ENCODE measurements at places on chromosomes 3 and 15.

DNA sequence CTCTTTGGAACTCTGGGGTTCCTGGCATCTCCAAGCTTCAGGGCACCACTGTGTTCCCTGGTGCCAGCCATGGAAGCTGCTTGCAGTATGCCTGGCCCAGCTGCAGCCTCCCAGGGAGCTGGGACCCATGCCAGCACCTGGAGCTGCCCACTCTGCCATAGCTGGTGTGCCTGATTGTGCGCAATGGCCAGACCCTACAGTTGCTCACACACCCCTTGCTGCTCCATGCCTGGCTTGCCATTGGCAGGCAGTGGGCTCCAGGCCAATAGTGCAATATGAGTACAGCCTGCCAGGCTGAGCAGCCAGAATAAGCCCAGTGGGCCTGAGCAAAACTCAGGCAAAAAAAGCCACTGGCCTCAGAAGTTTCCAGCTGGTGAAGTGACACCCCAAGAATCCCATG lies 43.8 kb upstream of the LRRFIP2 start:
- no peaks in the 10 kb centered on the region for H3K36me3 ChIP-seq
- no peak overlapping the region for H3K4me3 ChIP-seq
- no peak for DNase-seq
- peaks cover 7% of the 10 kb centered on the region for H3K4me1 ChIP-seq
- peaks cover 10% of the 10 kb centered on the region for H3K27me3 ChIP-seq

GRCh38 chr3:49454458-49454857 lies 15.6 kb upstream of the DAG1 start:
- no peak for DNase-seq
- peaks cover 12% of the 10 kb centered on the region for H3K4me1 ChIP-seq
- no peak overlapping the region for H3K4me3 ChIP-seq
- no peaks in the 10 kb centered on the region for H3K27me3 ChIP-seq
- H3K36me3 ChIP-seq: no peaks in the 10 kb centered on the region

DNA sequence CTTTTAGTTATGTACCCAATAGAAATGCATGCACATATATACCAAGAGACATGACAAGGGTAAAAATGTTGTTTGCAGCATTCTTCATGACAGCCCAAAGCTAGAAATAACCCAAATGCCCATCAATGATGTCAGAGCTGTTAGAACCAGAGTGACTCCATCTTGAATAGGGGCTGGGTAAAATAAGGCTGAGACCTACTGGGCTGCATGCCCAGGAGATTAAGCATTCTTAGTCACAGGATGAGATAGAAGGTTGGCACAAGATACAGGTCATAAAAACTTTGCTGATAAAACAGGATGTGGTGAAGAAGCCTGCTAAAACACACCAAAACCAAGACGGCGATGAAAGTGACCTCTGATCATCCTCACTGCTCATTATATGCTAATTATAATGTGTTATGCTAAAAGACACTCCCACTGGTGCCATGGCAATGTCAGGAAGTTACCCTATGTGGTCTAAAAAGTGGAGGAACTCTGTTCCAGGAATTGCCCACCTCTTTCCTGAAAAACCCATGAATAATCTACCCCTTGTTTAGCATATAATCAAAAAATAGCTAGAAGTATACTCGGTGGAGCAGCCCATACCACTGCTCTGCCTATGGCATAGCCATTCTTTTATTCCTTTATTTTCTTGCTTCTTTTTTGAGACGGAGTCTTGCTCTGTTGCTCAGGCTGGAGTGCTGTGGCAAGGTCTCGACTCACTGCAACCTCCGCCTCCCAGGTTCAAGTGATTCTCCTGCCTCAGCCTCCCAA lies 32.9 kb downstream of the ZBTB11 start:
- no peaks in the 10 kb centered on the region for H3K27me3 ChIP-seq
- peaks cover 8% of the 10 kb centered on the region for H3K4me1 ChIP-seq
- H3K4me3 ChIP-seq: no peak overlapping the region
- H3K27ac ChIP-seq: no peak overlapping the region

DNA sequence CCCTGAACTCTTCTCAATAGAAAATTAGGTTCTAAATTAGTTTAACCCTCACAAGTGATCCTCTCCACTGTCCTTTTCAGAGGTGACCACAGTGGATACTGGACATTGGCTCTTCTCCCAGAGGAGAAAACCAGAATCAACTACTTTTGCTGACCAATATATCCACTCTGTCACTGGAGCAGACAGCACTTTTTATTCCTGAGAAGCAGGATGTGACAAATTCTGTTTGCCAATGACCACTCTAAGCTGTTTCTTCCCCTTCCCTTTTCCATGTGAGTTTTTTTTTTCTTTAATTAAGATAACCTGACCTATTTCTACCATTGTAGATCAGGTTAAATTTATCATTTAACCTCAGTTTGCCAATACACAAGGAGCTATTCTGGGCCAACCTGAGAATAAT lies 79.7 kb upstream of the ZNF280D start:
- H3K4me1 ChIP-seq: peaks cover 12% of the 10 kb centered on the region
- H3K27me3 ChIP-seq: peaks cover 3% of the 10 kb centered on the region
- H3K4me3 ChIP-seq: no peak overlapping the region
- H3K27ac ChIP-seq: no peak overlapping the region

- peak within 1 kb of the TSS; percentile 80 for H3K27ac ChIP-seq
- peak within 1 kb of the TSS; percentile 76 for H3K4me3 ChIP-seq
- peak; percentile 70 for DNase-seq
- peaks cover 26% of the 10 kb centered on the region for H3K4me1 ChIP-seq
These were observed at the start of gene TMED3 for GRCh38 chr15:79310985-79311900. TMED3 (plus strand) TSS chr15:79311112; CDS start chr15:79311250, 138 bp downstream.

DNA sequence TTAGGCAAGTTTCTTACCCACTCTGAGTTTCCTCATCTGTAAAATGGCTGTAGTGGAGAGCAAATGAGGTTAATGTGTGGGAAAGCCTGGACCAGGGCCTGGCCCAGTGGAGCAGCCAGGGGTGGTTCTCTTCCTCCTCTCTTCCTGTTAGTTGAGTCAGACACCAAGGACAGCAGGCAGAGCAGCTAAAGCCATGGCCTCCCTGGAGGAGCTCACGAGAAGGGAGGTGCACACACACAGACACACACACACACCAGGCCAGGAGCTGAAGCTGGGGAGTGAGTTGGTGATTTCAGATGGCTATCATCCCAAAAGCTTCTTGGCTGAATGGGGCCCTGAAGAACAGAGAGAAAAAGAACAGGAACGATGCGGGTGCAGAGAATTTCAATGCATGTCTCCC lies 33.2 kb upstream of the TSPAN3 start:
- H3K36me3 ChIP-seq: no peaks in the 10 kb centered on the region
- H3K27me3 ChIP-seq: no peaks in the 10 kb centered on the region
- DNase-seq: no peak
- H3K4me1 ChIP-seq: peaks cover 19% of the 10 kb centered on the region
- H3K4me3 ChIP-seq: no peak overlapping the region

DNA sequence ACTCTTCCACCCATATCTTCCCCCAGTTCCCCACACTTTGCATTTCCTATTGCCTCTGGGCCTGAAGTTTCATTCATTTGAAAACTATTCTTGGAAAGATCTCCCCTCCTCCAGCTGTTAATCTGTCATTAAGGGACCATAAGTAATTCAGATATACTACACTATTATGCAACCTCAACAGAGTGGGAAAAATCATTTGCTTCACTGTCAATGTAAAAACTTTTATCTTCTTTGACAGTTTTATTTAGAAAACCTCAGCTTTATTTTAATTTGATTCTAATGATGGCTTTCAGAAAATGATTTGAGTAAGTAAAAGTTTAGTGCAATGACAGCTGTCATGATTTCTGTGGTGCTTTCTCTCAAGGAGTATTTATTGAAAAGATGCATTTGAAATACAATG lies 435.3 kb upstream of the KCNMB2 start:
- no peaks in the 10 kb centered on the region for H3K36me3 ChIP-seq
- H3K4me1 ChIP-seq: peaks cover 38% of the 10 kb centered on the region
- no peak overlapping the region for H3K4me3 ChIP-seq

GRCh38 chr15:68991723-68992122 lies 22.8 kb upstream of the NOX5 start:
- H3K27me3 ChIP-seq: peaks cover 34% of the 10 kb centered on the region

- DNase-seq: no peak
- H3K27me3 ChIP-seq: peaks cover 1% of the 10 kb centered on the region
- H3K4me1 ChIP-seq: no peaks in the 10 kb centered on the region
- H3K27ac ChIP-seq: no peak overlapping the region
- H3K4me3 ChIP-seq: no peak overlapping the region
These were observed 5.6 kb upstream of the RHOV start for GRCh38 chr15:40879609-40880008.

- H3K4me3 ChIP-seq: no peak overlapping the region
- no peaks in the 10 kb centered on the region for H3K36me3 ChIP-seq
- H3K27me3 ChIP-seq: peaks cover 31% of the 10 kb centered on the region
- DNase-seq: no peak
These were observed 191.3 kb downstream of the ADAMTSL3 start for GRCh38 chr15:83845230-83845629.

GRCh38 chr15:57403017-57403416 lies 26.7 kb downstream of the CGNL1 start:
- H3K27me3 ChIP-seq: no peaks in the 10 kb centered on the region
- peak overlapping the region; percentile 79 for H3K27ac ChIP-seq
- H3K4me1 ChIP-seq: peaks cover 47% of the 10 kb centered on the region
- DNase-seq: no peak
- H3K4me3 ChIP-seq: no peak overlapping the region

- no peak overlapping the region for H3K4me3 ChIP-seq
- no peak for DNase-seq
- H3K36me3 ChIP-seq: no peaks in the 10 kb centered on the region
- H3K4me1 ChIP-seq: peaks cover 25% of the 10 kb centered on the region
- H3K27me3 ChIP-seq: no peaks in the 10 kb centered on the region
- H3K27ac ChIP-seq: no peak overlapping the region
These were observed 8.1 kb downstream of the XIRP1 start for GRCh38 chr3:39184081-39184967.

DNA sequence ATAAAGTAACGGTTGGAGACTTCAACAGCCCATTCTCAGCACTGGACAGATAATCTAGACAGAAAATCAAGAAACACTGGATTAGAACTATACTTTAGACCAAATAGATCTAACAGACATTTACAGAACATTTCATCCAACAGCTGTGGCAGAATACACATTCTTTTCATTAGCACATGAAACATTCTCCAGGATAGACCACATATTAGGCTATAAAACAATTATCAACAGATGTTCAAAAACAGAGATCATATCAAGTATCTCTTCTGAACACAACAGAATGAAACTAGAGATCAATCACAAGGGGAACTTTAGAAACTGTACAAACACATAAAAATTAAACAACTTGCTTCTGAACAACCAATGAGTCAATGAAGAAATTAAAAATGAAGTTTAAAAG lies 133.3 kb downstream of the ADAM10 start:
- no peak overlapping the region for H3K27ac ChIP-seq
- DNase-seq: no peak
- peaks cover 64% of the 10 kb centered on the region for H3K36me3 ChIP-seq
- no peaks in the 10 kb centered on the region for H3K27me3 ChIP-seq
- H3K4me3 ChIP-seq: no peak overlapping the region

GRCh38 chr3:158846803-158847451 lies 45.1 kb downstream of the MFSD1 start:
- peaks cover 48% of the 10 kb centered on the region for H3K27me3 ChIP-seq
- H3K4me1 ChIP-seq: no peaks in the 10 kb centered on the region
- no peak for DNase-seq
- no peak overlapping the region for H3K4me3 ChIP-seq

- H3K4me3 ChIP-seq: no peak overlapping the region
- no peaks in the 10 kb centered on the region for H3K27me3 ChIP-seq
- peak overlapping the region; percentile 87 for H3K27ac ChIP-seq
These were observed 73.6 kb downstream of the TM4SF4 start for GRCh38 chr3:149547954-149548668.

DNA sequence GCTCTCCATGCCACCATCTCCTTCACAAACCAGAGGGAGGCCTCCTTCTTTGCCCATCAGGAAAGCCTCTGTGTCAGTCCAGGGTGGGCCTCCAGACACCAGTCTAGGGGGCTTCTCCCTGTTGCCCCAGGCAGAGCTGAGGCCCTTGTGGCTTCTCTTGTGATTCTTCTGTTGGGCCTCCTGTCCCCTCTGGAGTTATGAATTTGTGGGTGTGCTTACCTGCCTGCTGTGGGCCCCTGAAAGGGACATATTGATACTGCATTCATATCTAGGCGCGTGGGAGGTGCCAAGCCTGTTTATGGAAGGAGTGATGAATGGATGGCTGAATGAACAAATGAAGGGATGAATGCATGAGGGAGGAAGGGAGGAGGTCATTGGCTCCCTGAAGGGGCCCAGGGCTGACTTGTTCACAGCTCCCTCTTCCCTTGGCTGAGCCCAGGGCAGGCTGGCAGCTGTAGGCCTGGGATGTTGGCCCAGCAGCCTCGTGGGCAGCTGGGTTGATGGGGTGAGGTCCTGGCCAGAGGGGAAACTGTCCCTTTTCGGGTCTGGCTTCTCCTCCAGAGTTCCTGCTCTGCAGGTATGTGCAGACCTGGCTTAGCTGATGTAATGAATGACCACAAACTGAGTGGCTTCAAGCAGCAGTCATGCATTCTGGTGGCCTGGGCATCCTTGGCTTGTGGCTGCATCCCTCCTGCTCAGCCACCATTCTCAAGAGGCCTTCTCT lies 195.4 kb downstream of the GOLGA6L6 start:
- no peaks in the 10 kb centered on the region for H3K27me3 ChIP-seq
- H3K36me3 ChIP-seq: peaks cover 11% of the 10 kb centered on the region
- no peak overlapping the region for H3K4me3 ChIP-seq

DNA sequence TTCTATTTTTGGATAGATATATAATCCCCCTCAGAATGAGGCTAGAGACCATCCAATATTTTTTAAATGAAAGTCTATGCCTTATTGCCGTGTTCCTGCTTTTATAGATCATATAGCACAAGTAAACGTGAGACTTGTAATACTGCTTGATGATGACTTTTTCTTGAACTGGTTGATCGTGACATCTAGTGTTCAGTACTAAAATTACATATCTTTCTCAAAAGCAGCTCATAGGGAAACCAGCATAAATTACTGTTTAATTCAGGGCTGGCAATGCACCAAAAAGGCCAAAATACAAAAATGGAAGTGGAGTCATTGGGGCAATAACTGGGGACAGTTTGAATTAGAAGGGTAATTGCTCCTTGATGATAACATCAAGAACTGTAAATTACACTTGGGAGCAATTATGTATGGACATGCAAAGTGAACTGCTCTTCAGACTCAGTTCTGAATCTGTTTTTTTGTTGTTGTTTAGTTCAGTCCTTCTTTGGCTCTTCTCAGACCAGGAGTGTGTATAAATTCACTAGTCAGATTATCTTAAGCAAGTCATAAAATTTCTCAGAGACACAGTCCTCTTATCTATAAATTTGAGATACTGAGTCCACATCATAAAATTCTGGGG lies 325.3 kb downstream of the THSD4 start:
- H3K4me3 ChIP-seq: no peak overlapping the region
- H3K27ac ChIP-seq: peak overlapping the region; percentile 64
- H3K4me1 ChIP-seq: peaks cover 42% of the 10 kb centered on the region
- H3K36me3 ChIP-seq: peaks cover 9% of the 10 kb centered on the region
- no peaks in the 10 kb centered on the region for H3K27me3 ChIP-seq

- H3K27ac ChIP-seq: no peak overlapping the region
- H3K4me3 ChIP-seq: no peak overlapping the region
- H3K36me3 ChIP-seq: no peaks in the 10 kb centered on the region
- no peaks in the 10 kb centered on the region for H3K27me3 ChIP-seq
These were observed 20.2 kb downstream of the LSAMP start for GRCh38 chr3:116425126-116425525.

- no peaks in the 10 kb centered on the region for H3K27me3 ChIP-seq
- H3K4me3 ChIP-seq: no peak overlapping the region
- no peak for DNase-seq
- H3K36me3 ChIP-seq: peaks cover 35% of the 10 kb centered on the region
- H3K27ac ChIP-seq: no peak overlapping the region
- H3K4me1 ChIP-seq: no peaks in the 10 kb centered on the region
These were observed 24.2 kb upstream of the LXN start for GRCh38 chr3:158696618-158697017.

- H3K4me3 ChIP-seq: no peak overlapping the region
- peaks cover 8% of the 10 kb centered on the region for H3K27me3 ChIP-seq
- no peak overlapping the region for H3K27ac ChIP-seq
- no peaks in the 10 kb centered on the region for H3K36me3 ChIP-seq
- DNase-seq: no peak
- peaks cover 4% of the 10 kb centered on the region for H3K4me1 ChIP-seq
These were observed 234.8 kb downstream of the CHST2 start for GRCh38 chr3:143354342-143354741.
